ENCODE measurements at places on chromosomes 13 and 19.

GRCh38 chr13:94308832-94309231, 170.7 kb downstream of the DCT start:
- DNase-seq: no peak

GRCh38 chr19:32717496-32717895, 2.1 kb upstream of the TDRD12 start:
- no peak for DNase-seq

DNA sequence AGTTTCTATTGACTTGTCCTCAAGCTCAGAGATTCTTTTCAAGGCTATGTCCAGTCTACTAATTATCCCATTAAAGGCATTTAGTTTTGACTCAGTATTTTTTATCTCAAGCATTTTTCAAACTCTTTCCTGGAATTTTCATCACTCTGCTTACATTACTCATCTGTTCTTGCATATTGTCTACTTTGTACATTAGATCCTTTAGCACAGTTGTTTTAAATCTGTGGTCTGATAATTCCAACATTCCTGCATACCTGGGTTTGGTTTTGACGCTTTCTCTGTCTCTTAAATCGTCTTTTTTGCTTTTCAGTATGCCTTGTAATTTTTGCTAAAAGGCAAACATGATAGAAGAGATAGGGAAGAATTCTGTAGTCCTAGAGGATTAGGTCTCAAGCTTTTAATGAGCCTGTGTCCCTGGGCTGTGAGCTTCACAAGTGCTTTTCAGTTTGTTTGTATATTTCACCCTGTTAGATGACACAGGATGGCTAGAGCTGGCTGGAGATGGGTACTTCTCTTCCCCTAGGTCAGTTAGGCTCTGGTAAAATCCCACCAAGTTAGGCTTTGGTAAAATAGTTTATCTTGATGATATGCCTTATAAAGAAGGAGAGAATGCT, 46.1 kb upstream of the GPC6 start:
- no peak for DNase-seq

- DNase-seq: no peak
These were observed 60.6 kb upstream of the KLF12 start for GRCh38 chr13:74194846-74195245.

- DNase-seq: no peak
These were observed 44.4 kb upstream of the ZNF91 start for GRCh38 chr19:23439623-23440022.

DNA sequence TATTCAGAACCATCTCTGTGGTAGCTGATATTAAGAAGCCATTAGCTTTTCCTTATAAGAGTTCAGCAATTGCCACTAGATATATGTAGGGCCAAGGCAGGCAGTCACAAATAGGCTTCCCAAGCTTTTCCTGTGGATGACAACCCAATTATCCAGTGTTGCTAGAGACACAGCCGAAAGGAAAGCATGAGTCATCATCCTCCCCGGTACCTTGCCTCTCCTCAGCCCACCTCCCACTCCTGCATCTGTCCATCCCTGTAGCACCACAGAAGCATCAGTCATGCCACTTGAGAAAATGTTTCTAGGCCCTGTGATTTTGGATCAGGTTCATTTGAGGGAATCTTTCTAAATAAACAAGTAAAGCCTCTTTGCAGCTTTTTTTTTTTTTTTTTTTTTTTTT, 204.3 kb downstream of the DNAJC15 start:
- DNase-seq: no peak

DNA sequence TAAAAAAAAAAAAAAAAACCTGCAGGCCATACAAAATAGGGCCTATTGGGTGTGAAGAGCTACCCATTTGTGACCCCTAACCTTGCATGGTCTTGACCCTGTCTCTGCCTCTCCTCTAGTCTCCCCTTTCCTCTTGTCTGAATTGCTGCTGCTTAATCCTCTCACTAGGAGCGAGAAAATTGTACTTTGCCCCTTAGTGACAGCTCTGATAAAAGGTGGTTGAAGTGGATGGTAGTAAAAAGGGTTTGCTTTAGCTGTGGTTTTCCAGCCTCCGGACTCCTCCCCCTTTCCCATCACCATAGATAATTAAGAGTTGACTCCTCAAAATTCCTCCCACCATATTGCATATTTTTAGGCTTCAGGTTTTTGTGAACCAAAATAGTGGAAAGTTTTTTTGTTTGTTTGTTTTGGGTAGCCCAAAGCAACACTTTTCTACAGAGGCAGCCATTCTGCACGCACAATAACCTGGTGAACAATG, 23.5 kb downstream of the ACTN4 start:
- DNase-seq: no peak

- no peak for DNase-seq
These were observed 1.8 kb upstream of the USE1 start for GRCh38 chr19:17213334-17213733.

GRCh38 chr13:65057986-65058385, 2172.2 kb downstream of the PCDH9 start:
- no peak for DNase-seq

DNA sequence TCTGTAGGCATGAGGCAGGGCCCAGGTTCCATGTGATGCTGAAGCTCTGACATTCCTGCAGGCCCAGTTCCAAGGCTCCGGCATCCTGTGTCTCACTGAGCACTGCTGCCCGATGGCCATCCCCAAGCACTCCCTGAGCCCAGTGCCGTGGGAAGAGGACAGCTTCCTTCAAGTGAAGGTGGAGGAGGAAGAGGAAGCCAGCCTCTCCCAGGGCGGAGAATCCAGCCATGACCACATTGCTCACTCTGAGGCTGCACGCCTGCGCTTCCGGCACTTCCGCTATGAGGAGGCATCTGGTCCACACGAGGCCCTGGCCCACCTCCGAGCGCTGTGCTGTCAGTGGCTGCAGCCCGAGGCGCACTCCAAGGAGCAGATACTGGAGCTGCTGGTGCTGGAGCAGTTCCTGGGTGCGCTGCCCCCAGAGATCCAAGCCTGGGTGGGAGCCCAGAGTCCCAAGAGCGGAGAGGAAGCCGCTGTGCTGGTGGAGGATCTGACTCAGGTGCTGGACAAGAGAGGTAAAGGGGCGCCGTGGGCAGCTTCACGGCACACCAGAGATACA, 8.0 kb downstream of the ZSCAN22 start:
- DNase-seq: no peak

Data from right renal pelvis (tissue), 4 donors.